A549 (cell line): ENCODE measurements at places on chromosomes 2 and 18. TPM values are rescaled to one million over a fixed set of nuclear protein-coding genes. Genes with fewer than 3 reads are reported as not detected.

Gene RGPD4
- 0.01 to 0.03 TPM (median 0.01 TPM) in 3 replicates for polyA plus RNA-seq

Gene CNTNAP5
- not detected in 3 replicates for polyA plus RNA-seq

Gene ANKRD62
- polyA plus RNA-seq, result not detected in 3 replicates

Gene PIGN
- 12.9 to 13.6 TPM (median 13.0 TPM) in 3 replicates for polyA plus RNA-seq

Gene GALNT3
- 0.04 to 0.05 TPM in 2 of 3 replicates, not detected in the other for polyA plus RNA-seq

Gene TMEM247
- not detected in 3 replicates for polyA plus RNA-seq

DNA sequence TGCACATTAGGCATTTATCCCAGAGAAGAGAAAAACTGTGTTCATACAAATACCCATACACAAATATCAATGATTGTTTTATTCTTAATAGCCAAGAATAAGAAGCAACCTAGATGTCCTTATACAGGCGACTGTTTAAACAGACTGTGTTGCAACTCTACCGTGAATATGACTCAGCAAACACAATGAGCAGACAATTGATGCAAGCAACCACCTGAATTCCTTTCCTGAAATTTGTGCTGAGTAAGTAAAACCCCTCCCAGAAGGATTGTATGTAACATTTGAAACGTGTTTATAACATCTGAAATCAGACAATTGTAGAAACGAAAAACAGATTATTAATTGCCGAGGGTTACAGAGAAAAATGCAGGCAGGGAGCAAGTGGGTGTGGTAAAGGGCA is 621.9 kb upstream of the SOX11 start:
- peak; percentile 54 for DNase-seq

- no peak for DNase-seq
These were observed 23.6 kb upstream of the PDCL3 start for GRCh38 chr2:100539221-100539620.

DNA sequence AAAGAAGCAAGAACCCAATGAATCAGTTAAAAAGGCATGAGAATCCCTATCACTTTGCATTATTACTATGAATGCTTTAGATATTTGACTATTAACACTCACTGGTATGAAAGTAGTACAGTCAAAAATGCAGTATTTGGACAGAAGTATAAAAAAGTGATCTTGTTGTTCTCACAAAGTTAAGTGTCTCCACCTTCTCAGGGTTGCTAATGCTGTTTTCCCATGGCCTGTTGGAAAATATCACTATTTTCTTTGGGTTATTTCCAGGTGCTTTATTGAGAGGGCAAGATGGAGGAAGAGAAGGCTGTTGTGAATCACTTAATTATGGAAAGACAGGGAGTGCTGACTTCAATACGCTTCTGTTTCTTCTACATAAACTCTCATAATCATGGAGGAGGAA is 13.6 kb upstream of the CREB1 start:
- no peak for DNase-seq

DNA sequence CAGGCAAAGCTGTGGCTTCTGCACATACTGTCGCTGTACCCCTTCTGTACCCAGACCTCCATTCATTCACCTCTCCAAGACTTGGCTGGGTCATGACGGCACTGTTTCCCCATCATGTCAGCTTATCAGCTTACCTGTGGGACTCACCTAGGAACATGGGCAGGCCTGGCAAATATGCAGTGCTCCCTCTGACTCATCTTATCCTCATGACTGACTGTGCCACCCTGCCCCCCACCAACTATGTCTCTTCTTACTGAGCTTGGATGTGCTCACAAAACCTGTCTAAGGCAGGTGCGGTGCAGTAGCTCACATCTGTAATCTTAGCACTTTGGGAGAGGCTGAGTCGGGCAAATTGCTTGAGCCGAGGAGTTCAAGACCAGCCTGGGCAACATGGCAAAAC is 152.4 kb downstream of the MGAT5 start:
- DNase-seq, result no peak

DNA sequence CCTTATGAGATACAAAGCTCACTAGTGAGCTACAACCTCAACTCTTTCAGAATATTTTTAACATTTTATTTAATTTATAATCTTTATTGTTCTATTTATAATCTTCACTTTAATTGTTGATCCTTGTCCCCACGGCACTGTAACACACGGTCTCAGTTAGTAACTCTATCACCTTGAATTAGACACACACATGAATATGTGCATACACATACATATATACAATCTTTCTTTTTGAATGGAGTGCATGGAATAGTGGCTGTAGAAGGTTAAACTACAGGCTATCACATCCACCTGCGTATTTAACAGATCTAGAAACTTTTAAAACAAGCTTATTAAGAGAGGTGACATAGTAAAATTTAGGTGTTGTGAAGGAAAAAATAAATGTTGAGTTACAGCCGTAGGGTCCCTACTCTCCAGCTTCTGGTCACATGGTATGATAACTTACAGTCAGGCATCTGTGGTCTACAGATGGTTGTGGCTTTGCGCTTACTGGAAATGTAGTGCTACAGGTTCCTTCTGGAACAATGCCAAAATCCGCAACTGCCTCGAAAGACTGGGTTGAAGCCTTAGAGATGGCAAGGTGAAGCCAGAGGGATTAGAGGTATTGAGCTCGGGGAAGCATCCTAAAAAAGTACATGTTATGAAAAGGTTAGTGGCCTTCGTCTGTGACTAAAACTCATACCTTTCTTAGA is 1324.1 kb upstream of the SLC39A10 start:
- DNase-seq, result no peak

DNA sequence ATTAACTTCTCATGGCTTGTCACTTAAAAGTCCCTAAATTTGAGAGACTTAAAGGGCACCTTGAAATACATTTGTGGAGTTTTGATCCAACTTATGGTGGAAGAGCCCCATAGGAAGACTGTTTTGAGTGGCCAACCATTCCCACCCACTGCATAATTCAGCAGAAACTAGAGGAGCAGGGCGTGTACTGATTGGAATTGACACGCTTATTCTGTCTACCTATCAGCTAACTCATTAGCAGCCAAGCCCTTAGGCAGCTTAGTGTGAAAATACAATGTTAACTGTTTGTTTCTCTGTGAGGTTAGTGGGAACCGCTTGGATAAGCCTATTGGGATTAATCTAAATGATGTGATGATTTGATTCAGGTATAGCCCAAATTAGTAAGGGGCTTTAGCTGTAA is 6.4 kb downstream of the LGALSL start:
- DNase-seq, result no peak

- DNase-seq, result no peak
These were observed 1089.5 kb downstream of the TDRD15 start for GRCh38 chr2:22213237-22213636.

DNA sequence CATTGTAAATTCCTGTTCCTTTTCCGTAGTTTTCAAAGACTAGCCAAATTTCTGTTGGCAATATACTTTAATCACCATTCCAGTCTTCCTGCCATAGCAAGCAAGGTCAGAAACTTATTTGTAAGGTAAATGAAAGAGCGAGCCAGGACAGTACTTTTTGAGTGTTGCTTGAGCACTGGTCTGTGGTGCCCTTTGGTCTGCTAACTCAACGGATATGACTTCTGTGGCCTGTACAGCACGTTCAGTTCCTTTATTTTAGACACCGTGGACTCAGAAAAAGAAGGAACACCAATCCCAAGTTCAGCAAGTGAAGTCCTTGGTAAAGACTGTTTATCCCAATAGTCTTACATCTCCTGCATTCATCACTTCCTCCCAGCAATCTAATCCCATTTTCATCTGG is 166.3 kb downstream of the MYO1B start:
- no peak for DNase-seq

DNA sequence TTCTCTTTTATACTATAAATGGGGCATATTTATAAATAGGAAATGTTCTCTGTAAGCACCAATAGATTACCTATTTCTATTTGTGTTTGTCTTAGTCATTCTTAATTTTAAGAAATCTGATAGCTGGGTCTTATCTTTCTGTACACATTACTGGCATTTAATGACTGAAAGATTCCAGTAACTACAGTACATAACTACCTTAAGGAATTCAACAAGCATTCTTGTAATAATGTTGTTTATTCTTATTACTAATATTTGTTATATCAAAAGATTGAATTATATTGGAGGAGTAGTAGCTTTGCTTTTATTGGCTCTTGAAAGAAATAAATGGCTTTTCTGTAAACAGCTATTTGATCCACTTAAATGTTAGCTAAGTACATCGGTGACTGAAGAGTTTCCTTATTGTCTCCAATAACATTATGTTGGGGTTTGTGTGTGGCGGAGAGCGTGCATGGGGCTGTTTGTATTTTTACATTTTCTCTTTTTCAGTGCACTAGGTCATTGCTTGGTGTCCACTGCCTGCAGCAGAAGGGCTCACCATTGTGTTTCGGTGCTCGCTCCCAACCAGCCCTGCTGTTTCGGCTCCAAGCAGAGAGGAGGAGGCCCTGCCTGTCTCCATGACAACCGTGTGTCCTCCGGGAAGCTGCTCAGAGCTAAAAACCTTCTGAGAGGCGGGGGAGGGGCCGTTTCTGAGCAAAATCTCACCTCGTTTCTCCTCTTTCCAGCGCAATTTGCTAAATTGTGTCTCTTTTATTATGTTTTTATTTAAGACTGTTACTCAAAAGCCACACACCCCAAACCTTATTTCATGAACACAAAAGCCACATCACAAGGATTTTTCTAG is 112.5 kb upstream of the SLC38A11 start:
- peak; percentile 75 for DNase-seq

- DNase-seq, result no peak
These were observed 247.4 kb upstream of the CYP26B1 start for GRCh38 chr2:72395096-72395495.

DNA sequence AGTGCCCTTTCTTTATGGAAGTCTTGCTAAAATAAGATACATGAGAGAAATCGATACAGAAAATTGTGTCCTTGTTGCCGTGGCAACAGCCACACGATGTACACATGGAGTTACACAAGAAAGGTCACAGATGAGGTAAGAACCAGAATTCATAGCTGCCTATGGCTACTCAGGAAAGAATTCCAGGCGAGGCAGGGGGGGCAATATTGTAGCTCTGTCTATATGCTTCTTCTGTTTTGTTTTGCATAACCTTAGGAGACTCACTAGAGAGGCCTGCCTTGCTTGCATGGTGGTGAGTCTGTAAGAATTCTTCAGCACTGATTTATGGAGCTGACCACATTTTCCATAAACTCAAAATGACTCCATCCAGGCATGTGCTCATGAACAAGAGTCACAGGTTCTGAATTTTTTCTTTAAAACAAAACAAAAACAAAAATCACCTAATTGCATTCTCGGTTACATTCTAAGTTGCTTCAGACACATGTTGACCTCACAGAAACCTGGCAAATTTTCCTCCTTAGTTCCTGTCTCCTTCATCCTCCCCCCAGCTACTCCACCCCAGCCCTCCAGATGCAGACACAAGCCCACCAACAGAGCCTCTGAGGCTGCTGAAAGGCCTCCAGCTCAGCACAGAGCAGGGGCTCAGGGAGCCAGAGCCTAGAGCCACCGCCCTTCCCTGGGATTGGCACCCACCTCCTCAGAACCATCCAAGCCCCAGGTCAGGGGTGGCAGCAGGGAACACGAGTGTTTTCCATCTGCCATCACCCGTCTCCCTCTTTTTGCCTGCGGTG is 183.5 kb downstream of the ANTXR1 start:
- no peak for DNase-seq

DNA sequence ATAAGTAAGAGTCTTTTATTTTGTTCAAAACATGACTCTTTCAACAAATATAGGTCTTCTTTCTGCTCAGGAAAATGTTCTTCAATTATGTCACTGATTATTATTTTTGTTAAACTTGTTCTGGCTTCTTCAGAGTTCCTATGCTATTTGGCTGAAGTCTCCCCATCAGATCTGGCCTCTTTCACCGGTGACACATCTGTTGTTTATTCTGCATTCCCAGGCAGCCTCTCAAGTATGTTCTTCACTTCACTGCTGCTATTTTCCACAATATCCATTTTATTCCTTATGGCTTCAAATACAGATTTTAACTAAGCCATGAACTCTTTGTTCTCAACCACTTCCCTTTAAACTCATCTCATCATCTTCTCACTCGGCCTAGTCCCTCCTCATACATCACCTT is 45.7 kb downstream of the HDAC4 start:
- DNase-seq, result no peak

DNA sequence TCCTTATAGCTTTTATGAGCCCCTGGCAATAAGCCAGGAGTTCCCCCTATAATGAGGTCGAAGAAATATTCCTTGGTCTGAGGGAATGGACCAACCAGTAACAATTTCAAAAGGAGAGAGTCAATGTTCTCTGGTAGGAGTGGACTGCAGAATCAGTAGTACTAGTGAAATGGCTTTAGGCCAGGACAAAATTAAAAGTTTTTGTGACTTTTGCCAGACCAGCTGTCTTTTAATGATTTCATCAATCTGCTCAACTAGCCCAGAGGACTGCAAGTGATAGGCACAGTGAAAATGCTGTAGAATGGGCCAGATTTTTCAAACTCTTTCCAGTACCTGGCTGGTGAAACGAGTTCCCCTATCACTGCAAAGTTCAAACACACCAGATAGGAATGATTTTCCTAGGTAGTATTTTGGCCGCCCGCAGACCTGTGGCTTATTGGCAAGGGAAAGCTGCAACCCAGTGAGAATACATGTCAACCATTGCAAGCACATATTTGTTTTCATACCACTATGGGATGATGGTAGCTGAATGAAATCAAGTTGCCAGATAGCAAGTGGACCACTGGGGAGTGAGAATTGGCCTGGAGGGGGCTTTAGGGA is 45.5 kb downstream of the CERS6 start:
- DNase-seq, result no peak

DNA sequence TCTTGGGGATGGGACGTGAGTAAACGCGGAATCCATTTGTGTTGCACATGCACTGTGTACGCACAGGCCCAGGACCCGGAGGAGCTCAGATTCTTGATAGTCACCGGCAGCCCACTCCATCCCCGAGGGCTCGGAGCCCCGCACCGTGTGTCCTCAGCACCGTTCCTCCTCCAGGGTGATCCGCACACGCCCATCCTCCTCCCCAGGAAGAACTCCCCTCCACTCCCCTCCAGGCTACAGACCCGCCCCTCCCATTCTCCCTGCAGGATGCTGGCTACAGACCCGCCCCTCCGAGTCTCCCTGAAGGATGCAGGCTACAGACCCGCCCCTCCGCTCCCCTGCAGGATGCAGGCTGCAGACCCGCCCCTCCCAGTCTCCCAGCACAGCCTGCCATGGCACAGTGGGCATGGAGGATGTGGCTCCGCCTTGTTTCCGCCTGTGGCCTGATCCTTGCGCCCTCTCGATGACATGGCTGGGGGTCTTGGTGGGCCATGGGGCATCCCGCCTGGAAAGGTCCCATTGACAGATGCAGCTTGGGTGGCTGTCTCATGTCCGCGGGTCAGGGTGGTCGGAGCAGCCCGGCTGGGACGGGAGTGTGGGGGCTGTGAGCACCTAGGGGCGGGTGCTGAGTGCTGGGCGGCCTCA is 14.1 kb downstream of the CTDP1 start:
- no peak for DNase-seq

GRCh38 chr18:75213611-75214331 is 3.2 kb downstream of the TSHZ1 start:
- no peak for DNase-seq

DNA sequence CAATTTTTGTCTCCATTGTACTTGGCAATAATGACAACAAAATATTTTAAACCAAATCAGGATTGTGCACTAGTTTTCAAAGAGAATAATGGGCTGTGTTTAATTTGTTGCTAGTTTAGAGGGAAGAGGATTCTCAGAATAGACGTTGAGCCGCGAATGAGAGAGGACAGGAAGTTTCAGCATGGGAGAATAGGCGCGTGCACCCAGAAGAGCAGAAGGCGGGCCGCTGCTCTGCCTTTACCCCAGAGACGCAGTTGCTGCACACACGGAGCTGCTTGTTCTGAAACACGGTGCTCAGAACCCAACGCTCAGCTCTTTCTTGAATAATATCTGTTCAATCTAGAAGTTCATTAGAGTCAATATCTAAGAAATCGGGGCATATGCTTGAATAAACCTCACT is 223.4 kb downstream of the MYT1L start:
- no peak for DNase-seq
